ENCODE measurements at places on chromosomes 3 and 15.

- peak; percentile 72 for DNase-seq
Measured at GRCh38 chr3:132352556-132353143, 35.4 kb downstream of the ACP3 start.

- DNase-seq: no peak
Measured at GRCh38 chr3:170355738-170356595, 1.5 kb upstream of the SKIL start.

DNA sequence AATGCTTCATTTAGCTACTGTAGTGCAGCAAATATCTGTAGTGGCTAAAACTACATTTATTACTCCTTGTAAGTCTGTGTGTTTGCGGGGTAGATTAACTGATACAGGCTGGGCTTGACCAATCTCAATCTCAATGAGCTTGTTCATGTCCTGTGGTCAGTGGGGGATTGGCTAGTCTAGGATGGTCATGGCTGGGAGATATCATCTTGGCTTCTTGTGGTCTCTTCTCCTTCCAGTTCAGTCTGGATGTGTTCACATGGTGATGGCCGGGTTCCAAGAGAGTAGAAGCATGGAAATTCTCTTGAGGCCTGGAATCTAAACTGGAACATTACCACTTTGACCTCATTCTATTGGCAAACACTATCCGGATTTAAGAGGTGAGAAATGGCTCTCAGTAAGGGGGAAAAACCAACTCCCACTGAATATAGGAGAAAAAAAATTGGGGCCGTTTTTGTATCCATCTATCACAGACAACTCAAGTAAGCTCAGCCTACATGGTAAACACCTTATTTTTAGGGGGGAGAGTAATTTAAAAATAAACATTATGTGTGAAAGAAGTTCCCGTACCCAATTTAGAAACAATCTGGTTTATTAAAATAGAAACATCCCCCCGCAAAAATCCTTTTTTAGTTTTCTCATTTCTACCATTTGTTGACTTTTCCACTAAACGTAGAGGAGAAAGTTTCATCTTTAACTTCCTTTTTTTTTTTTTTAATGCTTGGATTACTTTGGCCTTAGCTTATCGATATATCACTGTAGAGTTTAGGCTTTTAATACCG, 284.9 kb upstream of the TBC1D5 start:
- DNase-seq: no peak

DNA sequence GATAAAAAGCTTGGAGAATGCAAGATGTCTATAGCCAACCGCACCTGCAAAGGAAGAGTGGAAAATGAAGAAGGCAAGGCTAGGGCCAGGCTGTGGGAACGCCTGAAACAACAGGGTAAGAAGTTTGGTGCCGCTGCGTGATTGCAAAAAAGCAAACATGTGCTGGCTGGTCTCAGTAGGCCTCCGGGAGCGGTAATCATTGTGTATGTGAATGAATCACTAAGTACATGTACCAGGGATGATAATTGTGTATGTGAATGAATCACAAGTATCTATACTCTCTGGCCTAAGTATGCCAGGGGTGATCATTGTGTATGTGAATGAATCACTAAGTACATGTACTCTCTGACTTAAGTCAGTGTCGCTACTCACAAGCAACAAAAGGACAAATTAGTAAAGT, 40.3 kb upstream of the PARL start:
- DNase-seq: no peak

DNA sequence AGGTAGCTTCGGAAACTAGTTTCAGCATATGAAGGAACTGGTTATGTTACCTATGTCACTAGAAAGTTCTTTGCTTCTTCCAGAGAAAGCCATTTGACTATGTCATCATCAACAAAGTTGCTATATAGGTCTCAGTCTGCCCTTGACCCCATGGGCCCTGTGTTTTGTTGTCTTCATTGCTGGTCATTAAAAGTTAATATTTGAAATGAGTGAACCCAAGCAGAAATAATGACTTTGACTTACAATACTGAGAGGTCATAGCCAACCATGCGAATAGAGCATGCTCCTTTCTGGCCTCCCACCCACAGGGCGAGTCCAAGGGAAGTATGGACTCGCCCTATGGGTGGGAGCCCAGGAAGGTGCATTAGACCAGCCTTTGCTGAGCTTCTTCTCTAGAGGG, 40.9 kb downstream of the APH1B start:
- no peak for DNase-seq

- DNase-seq: no peak
Measured at GRCh38 chr15:69393831-69394491, 20.2 kb upstream of the KIF23 start.

- no peak for DNase-seq
Measured at GRCh38 chr3:146152834-146153233, 8.2 kb downstream of the PLOD2 start.

GRCh38 chr3:72263223-72263990, 478.5 kb upstream of the PROK2 start:
- DNase-seq: no peak

GRCh38 chr3:129424185-129424841, 4.1 kb downstream of the EFCAB12 start:
- DNase-seq: no peak

GRCh38 chr3:71384388-71384787, 199.1 kb downstream of the FOXP1 start:
- no peak for DNase-seq

- DNase-seq: no peak
Measured at GRCh38 chr3:59185591-59186369, 136.0 kb upstream of the CFAP20DC start.

GRCh38 chr15:63299943-63300575, 22.7 kb downstream of the APH1B start:
- no peak for DNase-seq

DNA sequence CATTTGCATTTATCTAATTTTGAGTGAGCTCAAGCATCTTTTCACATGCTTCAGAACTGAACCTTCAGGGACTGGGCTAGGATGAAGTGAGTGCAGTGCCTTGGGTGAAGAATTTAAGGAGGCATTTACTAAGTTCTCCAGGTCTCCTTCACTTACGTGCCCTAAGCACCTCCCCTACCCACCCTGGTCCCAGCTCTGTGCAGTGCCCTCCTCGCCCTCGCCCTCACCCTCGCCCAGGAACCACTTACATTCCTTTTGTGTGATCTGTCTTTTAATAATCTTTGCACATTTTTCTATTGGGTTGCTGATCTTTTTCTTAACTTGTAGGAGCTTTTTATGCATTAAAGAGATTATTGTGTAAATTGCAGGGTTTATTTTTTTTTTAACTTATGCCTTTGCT, 322.6 kb downstream of the THSD4 start:
- DNase-seq: no peak

DNA sequence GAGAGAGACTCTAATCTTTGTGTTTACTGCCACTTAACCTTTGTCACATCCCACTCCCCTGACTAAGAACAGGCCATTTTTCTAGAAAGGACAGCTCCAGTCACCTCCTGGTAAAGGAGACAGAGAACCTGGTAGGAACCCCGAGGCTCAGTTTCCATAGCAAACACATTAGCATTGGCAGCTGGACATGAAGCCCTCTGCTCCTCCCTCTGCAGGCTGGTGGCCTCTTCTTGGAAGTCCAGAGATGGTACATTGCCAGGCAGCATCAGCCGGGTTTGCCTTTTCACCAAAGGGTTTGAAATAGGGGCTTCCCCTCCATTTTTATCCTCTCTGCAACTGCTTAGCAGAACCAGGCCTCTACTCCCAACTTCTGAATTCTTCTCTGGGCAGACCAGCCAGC, 213.4 kb upstream of the SEMA6D start:
- no peak for DNase-seq

All from hematopoietic multipotent progenitor cell treated with erythropoietin and hydrocortisone succinate and interleukin-3 and kit ligand, for 15 days (in vitro differentiated cells).